NCI-H226 (cell line): ENCODE measurements at places on chromosomes 5 and 9.
A peak's percentile ranks its signal among the peaks of the same experiment; 100 is the strongest.

DNA sequence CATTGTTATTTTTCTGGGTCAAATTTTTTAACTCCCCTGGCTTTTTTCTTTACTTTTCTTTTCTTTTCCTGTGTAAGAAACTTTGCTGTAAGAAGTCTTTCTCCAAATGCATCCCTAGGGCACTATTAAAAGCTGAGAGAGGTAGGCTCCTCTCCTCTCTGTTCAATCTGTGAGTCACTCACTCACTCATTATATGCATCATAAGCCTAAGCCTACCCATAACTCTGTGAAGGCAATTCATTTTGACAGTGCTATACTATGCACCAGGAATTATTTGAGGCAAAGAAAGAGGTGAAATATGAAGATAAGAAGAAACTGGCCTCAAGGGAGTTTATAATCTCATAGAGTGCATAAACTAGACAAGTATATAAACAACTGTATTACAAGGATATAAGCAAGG lies 67.9 kb upstream of the PRR16 start:
- DNase-seq = peak; percentile 77

DNA sequence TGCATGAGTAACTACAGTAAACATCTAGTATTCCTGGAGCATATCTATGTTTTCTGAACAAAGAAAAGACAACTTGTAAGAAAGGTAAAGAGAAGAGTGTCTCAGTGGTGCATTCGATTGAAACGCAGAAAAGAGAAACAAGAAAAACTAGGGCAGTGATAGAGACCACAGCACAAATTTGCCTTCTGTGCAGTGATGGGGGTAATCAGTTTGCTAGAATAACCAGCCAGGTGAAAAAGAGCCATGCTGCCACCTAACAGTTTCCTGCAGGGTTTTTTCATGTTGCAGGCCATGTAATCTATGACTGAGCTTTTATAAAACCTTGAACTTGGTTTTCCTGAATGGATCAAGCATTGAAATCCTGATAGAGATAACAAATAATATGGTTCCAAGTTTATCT lies 198.4 kb upstream of the MEF2C start:
- DNase-seq = no peak

DNA sequence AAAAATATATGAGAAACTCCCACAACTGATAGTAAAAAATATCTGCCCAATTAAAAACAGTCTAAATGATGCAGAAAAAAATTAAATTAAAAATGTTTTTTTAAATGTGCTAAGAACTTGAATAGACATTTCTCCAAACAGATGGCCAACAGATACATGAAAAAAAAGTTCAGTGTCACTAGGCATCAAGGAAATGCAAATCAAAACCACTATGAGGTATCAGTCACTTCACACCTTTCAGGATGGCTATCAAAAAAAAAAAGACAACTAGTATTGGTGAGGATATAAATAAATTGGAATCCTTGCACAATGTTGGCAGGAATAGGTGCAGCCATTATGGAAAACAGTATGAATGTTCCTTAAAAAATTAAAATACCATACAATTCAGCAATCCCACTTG lies 16.6 kb downstream of the ZNF131 start:
- DNase-seq = no peak

DNA sequence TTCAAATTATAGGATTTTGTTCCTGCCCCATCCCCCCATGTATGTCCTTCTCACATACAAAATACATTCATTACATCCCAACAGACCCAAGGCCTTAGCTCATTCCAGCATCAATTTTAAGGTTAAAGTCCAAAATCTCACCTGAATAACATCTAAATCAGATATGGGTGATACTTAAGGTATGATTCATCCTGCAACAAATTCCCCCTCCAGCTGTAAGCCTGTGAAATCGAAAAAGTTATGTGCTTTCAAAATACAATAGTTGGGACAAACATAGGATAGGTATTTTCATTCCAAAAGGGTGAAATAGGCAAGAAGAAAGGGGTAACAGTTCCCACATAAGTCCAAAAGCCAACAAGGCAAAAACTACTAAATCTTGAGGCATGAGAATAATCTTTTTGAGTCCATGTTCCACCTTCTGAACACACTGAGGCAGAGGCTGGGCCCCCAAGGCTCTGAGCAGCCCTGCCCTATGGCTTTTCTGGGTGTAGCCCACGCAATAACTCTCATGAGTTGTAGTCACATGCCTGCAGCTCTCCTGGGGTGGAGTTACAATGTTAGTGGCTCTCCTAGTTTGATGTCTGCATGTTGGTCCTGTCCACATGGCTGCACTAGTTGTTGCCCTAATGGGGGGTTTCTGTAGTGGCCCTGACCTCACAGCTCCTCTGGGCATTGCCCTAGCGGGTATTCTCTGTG lies 243.9 kb upstream of the SMARCA2 start:
- no peak for DNase-seq

GRCh38 chr5:58275516-58275915 lies 184.4 kb downstream of the PLK2 start:
- no peak for DNase-seq

- DNase-seq = no peak
These were observed 4.1 kb downstream of the FBXW11 start for GRCh38 chr5:172002310-172002709.

GRCh38 chr5:23136958-23137357 lies 283.8 kb upstream of the CDH12 start:
- DNase-seq = no peak

GRCh38 chr9:18352711-18353110 lies 121.2 kb upstream of the ADAMTSL1 start:
- DNase-seq = no peak

GRCh38 chr5:36040651-36041536 lies 25.8 kb downstream of the UGT3A2 start:
- no peak for DNase-seq

DNA sequence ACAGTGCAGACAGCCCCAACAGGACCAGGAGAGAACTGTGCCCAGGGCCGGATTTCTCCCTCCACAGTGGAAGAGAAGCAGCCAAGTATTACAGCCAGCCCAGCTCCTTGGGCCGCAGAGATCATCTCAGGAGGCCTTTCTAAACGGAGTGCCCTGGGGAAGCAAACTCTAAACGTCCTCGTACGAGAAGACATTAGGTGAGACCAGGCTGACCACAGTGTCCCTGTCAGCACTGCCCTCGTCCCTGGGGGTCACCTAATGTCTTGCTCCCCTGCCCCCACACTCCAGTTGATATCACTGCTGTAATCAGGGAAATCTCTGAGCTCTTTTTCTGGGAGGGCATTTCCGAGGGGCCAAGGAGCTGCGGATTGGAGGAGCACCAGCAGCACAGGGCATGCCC lies 6.5 kb downstream of the QRFP start:
- DNase-seq = no peak

DNA sequence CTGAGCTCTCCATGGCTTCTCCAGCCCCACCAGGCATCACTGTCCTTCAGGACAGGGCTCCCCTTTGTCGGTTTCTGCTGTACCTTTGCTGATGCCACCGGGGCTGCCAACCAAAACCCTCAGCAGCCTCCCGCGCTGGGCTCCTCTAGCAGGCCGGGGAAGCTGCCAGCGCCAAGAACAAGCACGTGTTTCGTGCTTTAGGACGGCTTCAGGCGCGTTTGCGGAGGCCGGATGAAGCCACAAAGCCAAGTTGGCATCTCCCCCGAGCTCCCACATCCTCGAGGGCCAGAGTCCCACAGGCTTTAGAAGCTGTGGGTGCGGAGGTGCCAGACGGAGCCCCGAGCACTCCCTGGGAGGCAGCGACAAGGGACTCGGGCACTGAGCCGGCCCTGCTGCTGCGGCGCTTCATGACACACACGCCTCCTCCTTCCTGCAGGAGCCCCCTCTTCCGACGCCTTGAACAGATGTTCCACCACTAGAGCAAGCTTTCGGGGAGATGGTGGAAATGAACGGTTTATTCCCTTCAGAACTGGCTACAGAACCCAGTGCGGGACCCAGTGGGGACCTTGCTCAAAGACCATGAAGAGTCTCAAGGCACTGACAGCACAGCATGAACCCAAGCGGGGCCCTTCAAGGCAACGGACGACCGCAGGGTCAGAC lies 36.7 kb downstream of the SARDH start:
- no peak for DNase-seq

DNA sequence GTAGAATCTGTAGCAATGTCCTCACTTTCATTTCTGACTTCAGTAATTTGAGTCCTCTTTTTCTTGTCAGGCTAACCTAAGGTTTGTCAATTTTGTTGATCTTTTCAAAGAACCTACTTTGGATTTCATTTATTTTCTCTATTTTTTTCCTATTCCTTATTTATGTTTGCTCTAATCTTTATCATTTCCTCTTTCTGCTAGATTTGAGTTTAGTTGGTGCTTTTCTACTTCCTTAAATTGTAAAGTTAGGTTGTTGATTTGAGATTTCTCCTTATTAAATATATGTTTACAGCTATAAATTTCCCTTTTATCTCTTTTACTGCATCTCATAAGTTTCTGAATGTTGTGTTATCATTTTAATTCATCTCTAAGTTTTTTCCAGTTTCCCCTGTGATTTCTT lies 75.1 kb upstream of the FAM120A start:
- DNase-seq = no peak

- DNase-seq = no peak
These were observed 455.6 kb downstream of the TMEM38B start for GRCh38 chr9:106149956-106150355.

GRCh38 chr9:13778631-13779030 lies 499.1 kb upstream of the MPDZ start:
- DNase-seq = peak; percentile 12

DNA sequence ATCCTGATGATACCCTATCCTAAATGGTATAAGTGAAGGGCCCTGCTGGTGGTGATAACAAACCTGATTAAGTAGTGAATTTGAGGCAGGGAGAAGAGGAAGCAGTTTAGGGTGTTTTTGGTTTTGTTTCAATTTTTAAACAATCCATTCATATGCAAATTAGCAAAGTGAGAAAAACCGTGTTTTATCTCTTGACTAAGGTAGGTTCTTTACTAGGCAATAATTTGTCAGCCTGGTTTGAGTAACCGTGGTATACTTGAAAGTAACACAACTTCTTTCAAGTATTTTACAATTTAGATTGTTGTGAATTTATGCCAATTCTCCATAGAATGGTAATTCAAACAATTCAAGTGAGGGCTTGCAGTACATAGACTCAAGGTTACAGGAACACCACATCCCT lies 177.8 kb upstream of the CD180 start:
- DNase-seq = no peak

DNA sequence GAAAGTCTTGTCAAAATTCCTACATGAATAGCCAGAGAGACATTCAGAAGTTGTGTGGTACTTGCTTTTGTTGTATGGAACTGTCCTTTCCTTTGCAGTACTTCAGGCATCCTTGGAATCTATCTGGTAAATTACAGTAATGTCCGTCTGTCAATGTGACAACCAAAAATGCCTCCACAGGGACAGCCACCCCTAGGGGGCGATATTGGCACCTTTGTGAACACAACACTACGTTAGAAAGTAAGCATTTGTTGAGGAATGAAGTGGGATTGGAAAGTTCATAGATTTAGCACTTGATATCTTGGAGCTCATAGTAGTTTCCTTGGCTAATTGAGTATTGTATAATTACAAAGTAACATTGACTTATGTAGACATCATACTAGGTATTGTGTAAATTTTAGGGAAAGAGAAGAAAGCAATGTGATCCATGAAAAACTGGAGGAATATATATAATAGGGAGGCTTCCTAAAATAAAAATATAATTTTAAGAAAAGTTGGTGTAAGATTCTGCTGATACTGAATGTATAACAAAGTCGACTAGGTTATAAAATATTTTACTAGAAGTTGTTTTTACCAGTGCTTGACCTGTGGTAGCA lies 32.7 kb downstream of the TMEFF1 start:
- DNase-seq = peak; percentile 73

- no peak for DNase-seq
These were observed 62.3 kb upstream of the STXBP1 start for GRCh38 chr9:127549751-127550150.

DNA sequence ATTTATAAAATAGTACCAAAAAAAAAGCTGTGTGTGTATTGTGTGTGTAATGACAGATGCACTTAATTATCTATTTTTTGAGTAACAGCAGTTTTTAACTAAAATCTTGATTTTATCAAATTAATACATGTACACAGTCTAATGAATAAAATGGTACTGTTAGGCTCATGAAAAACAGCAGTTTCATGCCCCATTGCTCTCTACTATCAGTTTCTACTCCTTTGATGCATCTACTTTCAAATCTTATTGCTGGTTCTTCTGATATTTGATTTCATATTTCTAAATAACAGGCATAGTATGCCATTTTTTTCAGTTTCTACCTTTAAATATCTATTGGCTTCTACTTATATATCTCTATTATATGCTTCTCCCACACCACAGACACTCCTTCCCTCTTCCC lies 117.4 kb downstream of the CCDC171 start:
- no peak for DNase-seq

DNA sequence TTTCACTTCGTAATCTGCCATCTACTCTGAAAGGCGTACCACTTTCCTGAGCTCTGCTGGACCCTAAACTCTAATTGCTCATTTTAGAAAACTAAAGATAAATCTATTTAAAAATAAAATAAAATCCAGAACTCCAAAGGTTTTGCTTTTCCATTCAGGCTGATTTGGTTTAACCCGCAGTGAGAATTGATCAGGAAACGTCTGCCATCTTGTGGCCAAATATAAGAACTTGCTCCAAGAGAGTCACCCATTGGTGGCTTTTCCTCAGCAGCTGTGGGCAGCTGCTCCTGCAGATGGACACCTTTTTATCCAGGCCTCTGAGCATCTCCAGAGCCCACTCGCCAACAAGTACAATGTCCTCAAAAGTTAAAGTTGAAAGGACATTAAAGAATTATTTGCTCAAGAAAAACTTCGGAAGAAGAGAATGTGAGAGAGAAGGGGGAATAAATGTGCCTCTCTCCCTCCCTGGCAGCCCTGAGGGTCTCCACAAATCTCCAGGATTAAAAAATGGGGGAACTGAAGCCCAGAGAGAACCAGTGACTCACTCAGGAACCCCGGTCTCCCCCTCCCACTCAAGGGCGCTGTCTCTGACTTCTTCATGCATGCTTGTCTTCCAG lies 4.1 kb downstream of the SAXO1 start:
- no peak for DNase-seq

DNA sequence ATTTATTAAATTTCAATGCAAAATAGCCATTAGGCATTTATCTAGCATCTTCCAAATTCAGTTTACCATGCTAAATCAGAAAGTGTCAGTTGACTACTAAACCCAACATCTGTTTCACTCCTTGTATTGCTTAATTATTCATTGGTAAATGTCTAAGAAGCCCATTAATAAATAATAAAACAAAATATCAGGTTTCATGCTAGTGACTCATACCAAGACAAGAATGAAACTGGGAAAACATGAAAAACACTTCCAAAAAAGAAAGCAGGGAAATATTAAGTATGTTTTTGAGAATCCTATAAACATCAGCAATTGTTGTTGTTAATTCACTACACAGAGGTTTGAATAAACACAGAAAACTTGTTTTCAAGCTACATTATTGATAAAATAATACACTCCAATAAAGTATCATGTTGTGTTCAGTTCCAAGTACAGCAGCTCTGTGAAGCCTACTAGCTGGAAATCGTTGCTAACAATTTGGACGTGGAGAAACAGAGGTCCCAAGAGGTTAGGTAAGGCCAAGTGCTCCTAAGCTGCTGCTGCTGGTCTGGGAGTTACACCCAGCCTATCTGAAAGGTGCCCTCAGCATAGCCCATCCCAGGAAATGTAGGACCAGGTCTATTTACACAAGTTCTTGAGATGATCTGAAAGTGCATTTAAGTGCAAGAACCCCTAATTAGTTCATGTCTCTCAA lies 78.8 kb downstream of the GNAQ start:
- no peak for DNase-seq

GRCh38 chr9:112125951-112126388 lies 49.1 kb downstream of the SUSD1 start:
- DNase-seq = no peak

GRCh38 chr9:98081477-98082219 lies 25.1 kb downstream of the NANS start:
- DNase-seq = peak; percentile 53
